C1 segment of cervical spinal cord (tissue), 14 donors: ENCODE measurements at places on chromosomes 2 and 18.
A peak's percentile ranks its signal among the peaks of the same experiment; 100 is the strongest.

DNA sequence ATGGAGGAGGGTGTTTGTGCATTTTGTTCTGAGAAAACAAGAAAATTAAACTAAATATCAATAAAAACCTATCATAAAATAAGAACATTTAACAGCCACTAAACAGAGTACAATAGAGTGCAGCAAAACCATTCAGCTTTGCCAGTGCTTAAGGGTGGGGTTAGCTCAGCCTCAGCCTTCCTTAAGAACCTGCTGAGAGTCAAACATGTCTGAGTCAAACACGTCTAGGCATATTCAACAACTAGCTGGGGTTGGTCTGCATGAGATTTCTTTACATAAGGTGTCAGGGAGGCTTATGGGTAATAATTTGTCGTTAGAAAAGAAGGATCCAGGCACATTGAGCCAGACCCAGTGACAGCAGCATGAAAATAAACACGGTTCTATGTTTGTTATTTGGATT, 298.2 kb downstream of the SP3 start:
- DNase-seq = no peak

DNA sequence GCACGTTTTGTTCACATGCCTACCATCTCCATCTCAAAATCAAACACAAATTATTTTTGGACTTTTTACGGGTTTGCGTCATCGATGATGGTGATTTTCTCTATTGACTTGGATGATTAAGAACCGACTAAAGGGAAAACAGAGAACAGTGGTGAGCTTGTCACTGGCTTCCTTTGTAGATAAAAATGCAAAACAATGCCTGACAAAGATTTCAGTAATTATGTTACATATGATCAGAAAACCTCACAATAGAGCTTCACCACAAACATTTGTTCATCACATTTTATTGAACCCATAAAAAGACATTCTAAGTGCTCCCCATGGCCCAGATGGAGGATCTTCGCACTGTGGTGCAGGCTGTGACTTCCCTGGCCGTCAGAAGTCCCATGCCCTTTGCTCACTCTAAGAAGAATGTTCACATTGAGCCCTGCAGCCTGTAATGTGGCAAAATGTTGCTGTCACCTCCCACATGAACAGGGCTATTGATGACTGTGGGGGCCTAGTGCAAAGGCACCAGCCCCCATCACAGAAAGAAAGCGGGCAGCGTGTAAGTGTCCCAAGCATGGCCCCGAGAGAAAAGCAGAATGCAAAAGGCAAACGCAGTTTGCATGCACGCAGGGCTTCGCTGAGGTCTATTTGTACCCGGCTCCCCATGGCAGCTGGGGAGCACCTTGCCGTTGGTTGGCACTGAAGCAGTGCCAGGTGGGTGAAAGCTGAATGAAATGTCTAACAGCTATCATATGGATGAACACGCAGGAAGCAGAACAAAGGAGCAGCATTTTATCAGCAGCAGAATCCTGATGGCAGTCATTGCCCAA, 60.6 kb downstream of the BCL2 start:
- no peak for DNase-seq

DNA sequence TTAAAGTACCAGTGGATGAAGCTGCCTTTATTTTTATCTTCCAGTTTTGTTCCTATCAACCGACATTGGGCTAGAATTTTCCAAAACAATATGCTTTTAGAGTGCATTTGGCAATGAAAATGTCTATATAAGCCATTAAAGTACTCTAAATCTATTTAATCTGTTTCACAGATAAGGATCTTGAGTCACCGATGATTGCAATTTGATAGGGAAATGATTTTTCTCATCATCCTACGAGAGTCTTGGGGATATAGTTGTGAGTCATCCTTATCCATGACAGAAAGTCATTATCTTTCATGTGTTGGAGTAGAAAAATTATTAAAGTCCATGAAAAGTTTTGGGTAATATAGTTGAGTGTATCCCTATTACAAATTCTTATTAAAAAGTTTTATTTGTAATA, 26.1 kb downstream of the SLC39A10 start:
- DNase-seq = no peak

DNA sequence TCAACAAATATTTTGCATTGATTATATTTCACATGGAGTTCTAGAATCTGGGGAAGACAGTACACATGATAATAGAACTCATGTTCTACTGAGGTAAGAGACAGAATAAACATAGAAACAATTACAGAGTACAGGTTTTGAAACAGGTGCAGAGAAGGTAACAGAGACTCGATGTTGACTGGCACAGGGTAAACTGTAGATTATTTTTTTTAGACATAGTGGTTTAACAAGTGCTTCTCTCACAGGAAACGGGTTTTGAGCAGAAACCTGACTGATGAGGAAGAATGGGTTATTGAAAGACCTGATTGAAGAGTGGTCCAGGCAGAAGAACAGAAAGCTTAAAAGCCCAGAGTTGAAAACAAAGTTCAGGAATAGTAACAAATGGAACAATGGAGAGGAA, 1002.5 kb upstream of the FAM98A start:
- no peak for DNase-seq

- DNase-seq = no peak
These were observed 51.7 kb upstream of the MYL1 start for GRCh38 chr2:210366675-210367080.

DNA sequence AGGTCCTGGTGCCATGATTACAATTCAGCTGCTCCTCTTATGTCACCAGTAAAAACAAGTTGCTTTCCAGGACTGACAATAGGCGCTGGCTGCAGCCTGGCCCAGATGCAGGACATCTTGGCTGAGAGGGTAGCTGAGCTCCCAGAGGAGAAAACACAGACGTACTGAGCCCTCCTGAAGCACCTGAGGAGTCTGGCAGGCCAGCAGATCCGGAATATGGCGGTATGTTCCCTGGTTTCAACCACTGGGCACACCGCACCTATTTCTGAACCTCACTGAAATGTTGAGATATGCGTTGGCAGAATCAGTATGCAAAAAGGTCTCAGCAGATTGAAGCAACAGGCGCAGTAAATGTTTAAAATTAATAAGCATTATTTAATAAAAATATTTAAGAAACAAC, 73.1 kb upstream of the BZW1 start:
- DNase-seq = no peak

DNA sequence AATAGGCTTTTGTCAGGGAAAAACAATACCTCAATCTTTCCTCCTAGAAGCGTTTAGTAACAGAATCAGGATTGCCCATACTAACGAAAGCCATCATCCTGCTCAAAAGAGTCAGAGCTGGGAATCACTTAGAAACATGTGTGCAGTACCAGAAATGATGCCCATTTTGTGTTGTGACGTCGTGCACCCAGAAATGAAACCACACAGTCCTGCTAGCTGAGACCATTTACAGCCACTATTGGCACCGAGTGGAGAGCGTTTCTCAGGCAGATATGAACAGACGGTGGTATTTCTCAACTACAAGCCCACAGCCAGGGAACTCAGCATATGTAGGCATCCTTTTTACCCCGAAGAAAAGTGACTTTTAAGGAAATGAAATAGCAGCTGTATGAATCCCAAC, 284.3 kb upstream of the LRATD1 start:
- DNase-seq = no peak

GRCh38 chr2:120503206-120503792, 157.4 kb downstream of the INHBB start:
- DNase-seq = no peak

DNA sequence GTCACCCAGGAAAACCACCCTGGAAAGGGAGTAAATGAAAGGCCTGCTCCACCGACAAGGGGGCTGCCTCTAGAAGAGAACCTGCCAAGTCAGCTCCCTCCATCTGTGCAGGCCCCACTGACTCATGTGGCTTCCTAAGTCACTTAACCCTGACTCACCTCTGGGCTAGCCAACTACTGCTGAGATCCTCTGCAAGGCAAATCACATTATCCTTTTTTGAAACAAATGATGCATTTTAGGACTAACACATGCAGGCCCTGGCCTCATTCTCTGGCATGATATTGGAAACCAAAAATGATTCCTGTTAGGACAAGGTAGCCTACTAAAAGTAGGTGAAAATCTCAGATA, 474.6 kb downstream of the EPHA4 start:
- DNase-seq = no peak

DNA sequence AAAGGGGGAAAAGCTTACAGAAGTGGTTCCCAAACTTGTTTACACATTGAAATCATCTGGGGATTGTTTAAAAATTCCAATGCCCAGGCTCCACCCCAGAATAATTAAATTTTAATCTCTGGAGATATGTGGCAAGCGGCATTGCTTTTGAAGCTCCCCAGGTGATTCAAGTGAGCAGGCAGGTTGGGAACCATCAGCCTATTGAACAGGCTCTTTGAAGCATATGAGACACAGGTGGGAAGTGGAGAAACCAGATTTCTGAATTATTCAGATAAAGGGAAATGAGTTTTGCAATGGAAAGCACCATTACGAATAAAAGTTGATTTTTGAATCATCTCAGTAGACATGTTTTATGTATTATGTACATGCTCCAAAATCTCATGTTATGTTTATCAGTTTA, 57.6 kb upstream of the NOSTRIN start:
- no peak for DNase-seq

DNA sequence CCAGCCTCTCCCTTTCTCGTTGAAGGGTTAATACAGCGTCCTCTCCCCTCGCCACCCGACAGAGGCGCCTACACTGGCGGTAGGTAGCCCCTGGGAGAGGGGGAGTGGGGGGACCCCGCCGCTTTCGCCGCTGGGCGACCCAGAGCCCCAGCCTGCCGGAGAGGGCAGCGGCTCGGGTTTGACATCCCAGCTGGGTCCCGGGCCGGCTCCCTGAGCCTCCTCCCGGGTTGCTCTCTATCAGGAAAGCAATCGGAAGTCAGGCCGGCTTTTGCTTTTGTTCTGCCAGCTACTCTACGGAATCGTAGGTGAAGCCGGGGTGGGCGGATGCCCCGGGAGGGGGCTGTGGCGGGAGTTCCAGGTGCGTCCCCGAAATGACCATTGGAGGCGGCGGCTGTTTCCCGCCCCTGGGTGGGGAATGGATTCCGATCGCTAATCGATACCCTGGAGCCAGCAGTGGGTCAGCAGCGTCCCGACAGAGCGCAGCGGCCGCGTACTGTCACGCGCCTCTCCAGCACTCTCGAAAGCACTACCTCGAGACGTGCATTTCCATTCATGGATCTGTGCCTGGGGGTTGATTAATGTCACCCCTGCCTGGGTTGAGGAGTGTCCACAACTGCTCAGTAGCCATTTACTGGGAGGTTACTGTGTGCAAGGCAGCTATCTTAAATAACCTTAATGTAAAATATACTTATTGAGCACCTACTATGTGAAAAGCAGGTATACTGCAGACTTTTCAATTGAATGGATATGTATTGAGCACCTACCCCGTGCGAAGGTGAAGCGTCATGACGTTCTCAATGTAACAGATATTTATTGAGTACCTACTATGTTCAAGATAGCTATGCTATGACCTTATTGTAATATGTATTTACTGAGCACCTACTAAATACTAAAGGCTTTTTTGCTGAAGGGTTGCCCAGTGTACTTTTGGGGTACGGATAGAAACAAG, 1.1 kb downstream of the MAPK4 start:
- DNase-seq = no peak

DNA sequence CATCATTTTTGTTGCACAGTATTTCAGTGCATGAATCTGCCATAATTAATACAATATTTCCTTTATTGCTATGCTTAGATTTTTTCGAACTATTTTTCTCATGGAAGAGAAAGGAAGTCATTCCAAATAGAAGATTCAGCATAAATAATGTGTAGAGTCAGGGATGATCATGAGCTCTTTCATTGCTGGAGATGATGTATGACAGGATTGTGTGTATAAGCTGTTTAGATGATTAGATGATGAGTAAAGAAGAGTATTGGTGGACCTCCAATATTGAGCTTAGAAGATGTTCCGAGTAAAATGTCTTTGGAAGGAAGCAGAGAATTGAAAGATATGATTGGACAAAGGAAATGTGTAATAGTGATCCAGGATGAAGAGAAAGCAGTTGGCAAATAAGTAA, 364.5 kb downstream of the PARD3B start:
- no peak for DNase-seq

GRCh38 chr2:235390108-235390815, 103.6 kb upstream of the AGAP1 start:
- DNase-seq = peak; percentile 30

- no peak for DNase-seq
These were observed 5.8 kb upstream of the ARID5A start for GRCh38 chr2:96530474-96531357.

GRCh38 chr2:119482481-119483394, 41.5 kb downstream of the SCTR start:
- peak; percentile 31 for DNase-seq

DNA sequence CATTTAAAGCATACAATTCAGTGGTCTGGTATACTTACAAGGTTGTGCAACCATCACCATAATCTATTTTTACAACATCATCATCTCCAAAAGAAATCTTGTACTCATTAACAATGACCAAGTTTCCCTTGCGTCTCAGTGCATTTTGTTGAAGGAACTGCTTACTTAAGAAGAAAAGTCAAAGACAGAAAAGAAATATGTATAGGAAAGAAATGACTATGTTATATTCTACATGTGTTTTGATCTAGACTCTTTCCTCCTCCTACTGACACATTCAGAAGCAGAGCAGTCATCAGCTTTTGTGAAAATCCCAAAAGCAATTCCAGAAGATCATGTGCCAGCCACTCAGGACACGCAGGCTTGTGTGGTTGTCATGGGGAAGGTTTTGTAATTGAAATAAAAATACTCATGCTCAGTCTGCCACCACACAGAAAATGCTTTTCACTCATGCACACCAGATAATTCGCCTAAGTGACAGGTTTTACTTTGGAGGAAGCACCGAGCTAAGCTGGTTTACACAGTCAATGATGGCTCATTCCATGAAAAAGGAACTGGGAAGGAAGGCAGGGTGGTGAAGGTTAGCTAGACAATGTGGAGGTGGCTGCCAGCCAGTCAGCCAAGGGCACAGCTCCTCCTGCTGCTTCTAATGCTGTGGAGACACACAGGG, 158.5 kb upstream of the REV1 start:
- peak; percentile 9 for DNase-seq

- DNase-seq = no peak
These were observed 48.8 kb upstream of the DNAJC10 start for GRCh38 chr2:182667315-182667695.

DNA sequence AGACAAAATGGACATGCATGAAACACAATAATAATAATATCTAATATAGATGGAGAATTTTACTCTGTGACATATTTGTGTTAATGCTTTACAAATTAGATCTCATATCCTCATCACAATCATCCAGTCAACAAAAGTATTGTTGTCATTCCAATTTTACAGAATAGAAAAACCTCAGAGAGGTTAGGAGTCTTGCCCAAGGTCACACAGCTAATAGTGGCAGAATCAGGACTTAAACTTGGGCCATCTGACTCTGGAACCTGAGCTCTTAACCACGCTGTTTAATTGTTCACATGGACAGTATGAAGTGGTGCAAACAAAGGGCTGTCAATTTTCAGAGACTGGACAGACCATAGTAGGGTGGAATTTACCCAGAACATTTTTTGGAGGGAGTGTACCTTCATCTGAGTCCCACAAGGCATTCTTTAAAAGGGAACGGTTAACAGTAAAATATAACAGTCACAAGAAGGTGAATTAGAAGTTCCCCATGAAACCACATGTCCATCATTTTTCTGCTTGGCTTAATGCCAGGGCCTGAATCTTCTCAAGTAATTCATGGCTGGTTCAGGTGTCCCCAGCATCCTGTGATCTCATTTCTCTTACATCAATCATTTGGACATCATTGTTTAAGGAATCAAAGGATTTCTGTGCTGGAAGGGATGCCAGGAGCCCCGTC, 35.4 kb upstream of the CCDC93 start:
- no peak for DNase-seq
